T-helper 22 cell (primary cell): ENCODE measurements at places on chromosomes 7 and 10.

- DNase-seq, result no peak
Observed at GRCh38 chr10:111516144-111516543, 439.3 kb downstream of the ADRA2A start.

DNA sequence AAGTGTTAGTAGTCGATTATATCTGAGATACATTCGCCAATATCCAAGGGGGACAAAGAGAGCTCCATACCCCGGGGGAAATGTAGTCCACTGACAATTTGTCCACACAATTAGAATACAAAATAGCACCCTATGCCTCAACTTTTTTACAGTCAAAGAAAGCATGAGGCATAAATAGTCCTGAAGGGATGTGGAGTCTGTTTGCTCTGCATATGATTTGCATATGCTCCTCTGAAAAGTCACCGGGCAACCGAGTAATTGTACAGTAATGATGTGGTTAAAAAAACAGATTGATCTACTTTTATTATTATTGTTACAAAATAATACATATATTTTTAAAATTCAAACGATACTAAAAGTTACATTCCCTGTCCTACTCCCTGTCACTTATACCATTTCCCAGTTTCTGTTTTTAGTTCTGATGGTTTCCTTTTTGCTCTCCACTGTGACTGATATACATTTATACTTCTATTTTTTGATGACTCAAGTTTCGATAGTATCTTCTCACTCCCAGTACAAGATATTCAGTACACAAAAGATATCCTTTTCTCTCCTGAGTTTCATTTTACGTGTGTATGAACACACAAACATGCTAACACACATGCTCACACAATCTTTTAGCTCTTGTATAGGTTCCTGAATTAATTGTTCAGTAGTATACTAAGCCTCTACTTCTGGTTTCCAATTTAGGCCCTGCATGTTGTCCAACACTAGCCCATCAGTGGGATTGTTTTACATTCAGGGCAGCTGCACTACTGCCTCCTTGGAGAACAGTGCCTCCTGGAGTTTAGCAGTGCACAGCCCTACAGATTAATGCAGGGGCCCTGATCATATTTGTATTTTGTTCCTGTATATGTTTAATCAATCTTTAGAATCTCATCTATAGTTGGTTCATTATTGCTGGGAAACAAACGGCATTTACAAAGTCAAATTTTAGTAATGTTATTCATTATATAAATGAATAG is 130.9 kb downstream of the TES start:
- no peak for DNase-seq

DNA sequence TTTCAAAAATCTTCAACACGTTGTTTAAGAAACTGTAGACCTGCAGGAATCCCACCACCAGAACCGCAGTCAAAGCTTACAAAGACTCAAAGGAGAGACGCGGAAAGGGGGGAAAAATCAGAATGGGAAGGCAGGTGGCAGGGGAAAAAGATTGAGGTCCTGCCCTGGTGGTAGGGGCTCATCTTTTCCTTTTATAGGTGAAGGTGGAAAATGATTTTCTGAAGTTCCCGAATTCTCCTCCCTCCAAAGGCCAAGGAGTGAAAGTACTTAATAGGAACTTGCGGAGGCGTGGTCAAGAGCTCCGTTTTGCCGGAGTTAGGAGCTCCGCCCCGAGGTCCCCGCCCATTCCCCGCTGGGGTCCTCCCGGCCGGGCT is 724 bp downstream of the BBIP1 start:
- peak; percentile 78 for DNase-seq

DNA sequence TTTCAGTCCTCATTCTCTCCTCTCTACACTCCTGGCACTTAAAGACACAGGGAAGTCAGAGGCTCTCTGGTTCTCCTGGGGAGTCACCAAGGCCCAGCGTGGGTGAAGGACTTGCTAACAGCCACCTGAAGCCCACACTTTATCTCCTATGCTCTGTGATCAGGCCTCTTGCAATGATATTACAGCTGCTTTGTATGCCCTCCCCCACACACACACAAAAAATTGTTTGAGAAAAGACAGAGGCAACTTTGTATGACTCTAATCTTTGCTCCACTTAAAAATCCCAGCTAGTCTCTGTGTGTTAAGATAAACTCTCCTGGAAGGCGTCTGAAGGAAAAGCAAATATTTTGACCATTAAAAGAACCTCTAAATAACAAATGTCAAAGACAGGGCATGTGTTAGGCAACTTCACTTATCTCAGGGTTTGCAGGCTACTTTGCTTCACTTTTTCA is 507.2 kb downstream of the TNS3 start:
- no peak for DNase-seq

GRCh38 chr10:47344996-47345870 is 2.9 kb upstream of the RBP3 start:
- DNase-seq, result no peak

DNA sequence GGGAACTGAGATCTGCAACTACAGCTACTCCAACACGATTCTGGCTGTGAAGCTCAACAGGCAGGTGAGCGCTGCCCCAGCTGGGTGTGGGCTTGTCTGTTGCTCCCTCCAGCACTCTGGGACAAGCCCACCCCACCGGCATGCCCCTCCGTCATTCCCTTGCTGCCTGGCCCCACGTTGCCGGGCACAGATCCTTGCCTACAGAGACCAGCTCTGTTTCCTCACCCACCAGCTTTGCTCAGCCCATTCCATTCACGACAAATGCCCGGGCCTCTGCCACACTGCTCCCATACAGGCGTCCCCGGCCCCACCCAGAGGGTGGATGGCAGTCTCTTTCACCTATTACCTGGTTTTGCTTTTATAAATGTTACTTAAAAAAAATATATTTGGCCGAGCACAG is 24.6 kb downstream of the WIPI2 start:
- no peak for DNase-seq

DNA sequence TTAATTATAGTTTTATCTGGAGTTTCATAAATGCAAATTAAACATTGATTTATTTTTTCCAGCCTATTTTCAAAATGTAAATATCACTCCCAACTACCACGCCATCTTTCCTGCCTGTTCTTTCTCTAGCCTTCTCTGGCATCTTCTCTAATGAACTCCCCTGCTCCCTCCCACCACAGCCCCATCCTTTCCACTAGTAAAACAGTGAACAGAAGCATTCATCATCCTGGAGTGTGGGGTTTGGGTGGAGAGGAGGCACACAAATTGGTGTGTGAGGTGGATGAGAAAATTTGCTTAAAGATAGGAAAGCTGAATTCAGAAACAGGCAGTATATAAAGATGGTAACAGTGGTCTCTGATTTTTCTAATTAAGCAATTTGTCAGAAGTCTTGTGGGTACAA is 479.4 kb downstream of the ARL4A start:
- no peak for DNase-seq

DNA sequence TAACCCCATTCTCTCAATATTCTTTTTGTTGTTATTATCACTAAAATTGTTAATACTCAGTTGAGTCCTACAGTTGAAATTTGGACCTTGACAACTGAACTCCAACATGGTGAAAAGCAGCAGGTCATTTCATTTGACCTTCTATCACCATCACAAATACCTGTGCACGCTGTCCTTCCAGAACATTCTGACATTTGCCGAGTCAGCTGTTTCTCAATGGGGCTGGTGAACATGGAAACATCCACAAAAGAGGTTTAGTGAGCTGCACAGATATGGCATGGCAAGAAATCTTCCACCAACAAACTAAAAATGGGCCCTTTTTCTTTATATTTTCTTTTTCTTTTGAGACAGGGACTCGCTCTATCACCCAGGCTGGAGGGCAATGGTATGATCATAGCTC is 169.7 kb downstream of the ZNF438 start:
- DNase-seq, result no peak

- no peak for DNase-seq
Observed at GRCh38 chr7:16571941-16572340, 45.3 kb downstream of the LRRC72 start.

DNA sequence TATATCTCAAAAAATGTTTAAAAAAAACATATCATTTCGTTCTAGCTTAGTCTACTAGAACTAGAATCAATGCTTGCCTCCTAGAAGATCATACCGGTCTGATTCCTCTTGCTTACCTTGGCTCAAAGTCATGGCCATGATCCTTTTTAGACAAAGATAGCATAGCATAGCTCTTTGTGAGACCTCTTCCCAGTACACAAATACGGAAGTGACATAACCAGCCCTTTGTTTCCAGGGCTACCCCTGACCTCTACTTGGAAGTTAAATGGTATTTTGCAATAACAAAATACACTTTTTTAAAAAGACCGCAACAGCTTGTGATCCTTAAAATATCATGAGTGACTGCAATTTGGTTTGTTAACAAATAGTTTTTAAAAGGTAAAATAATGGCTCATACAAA is 130.7 kb upstream of the NOBOX start:
- no peak for DNase-seq

DNA sequence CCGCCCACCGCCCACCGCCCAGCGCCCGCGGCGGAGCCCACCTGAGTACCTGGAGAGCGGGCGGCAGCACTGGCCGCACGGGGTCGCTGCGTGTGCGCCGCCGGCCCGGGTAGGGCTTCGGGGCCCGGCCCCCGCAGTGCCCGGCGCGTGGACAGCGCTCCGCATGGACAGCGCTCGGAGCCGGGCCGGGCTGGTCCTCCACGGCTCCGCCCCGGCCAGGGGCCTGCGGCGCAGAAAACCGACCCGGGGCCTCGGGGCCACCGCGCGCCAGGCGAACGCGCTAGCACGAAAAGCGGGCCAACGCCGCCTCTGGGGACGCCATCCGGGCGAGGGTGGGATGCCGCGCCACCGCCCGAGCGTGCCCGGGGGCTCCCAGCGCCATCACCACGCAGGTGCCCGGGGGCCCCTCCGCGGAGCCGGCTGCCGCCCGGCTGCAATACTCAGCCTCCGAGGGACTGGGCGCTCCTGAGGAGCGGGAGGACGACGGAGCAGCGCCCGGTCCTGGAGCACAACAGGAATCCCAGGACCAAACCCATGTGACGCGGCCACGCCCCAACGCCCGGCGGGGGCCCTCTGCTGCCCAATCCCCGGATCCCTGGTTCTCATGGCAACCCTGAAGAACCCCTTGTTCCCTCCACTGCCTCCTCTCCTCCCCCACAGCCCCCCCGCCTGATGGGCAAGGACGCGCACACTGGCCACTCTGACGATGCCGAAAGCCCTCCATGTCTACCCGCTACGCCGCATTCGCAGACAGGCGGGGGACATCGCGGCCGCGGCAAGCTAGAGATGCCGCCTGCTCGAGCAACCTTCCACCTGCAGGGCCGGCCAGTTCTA is at the start of gene GRB10:
Gene GRB10, minus strand, starts transcription at position 522 of the 834 bp plus-strand sequence. CDS start 50,574 bp downstream, outside the sequence.
- no peak for DNase-seq

GRCh38 chr7:119720541-119720940 is 552.4 kb upstream of the KCND2 start:
- no peak for DNase-seq

DNA sequence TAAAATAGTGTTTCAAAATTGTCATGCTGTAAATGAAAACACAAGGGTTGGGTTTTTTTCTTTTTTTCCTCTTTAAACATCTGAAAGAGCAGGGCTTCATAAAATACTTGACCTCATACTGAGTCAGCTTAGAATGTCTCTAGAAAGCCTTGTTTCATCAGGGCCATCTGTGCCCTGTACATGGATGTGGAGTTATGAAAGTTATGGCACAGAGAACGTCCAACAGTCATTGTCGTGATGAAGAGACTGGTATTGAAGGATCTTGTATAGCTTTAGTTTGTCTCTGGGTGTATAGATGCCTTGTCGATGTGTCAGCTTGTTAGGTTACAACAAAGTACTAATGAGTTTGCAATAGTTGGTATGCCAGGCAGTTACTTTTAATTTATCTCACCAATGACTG is 127.3 kb downstream of the FAM204A start:
- DNase-seq, result no peak

DNA sequence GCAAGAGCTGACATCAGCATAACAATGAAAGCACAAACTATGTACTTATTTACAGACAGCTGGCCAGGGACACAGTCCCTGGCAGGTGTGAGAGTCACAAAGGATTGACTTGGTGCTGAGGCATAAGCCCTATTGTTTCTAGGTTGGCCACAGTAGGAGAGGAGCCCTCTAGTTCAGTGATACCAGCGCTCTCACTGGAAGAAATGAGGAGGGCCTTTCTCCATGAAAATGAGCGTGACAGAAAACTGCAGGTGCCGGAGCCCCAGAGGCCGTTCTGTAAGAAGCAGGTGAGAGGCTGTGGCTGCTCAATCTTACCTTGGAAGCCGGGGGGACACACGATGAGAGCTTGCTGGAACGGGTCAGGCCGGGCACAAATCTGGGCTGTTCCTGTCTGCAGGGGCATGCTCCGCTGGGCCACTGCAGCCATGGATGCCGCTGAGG is 90.5 kb downstream of the CLEC2L start:
- DNase-seq, result no peak

DNA sequence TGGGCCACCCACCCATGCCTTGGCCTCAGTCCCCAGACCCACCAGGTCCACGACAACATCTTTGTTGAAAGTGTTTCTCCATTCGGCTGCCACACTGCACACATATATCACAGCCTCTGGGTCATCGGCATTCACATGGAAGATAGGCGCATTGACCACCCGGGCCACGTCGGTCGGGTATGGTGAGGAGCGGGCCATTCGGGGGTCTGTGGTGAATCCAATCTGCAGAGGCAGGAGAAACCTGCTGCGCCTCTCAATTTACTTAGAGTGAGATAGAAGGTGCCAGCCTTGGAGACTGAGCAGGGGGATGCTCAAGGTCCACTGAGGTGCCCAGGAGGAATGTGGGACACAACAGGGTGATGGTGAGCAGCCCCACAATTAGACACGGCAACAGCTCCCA is 16.4 kb downstream of the OGDHL start:
- DNase-seq, result no peak

GRCh38 chr7:90596671-90597562 is 796 bp downstream of the CDK14 start:
- no peak for DNase-seq
